ENCODE measurements at places on chromosomes 12 and 14.

GRCh38 chr12:109719123-109720022, 5.7 kb downstream of the FAM222A start:
- DNase-seq: no peak

DNA sequence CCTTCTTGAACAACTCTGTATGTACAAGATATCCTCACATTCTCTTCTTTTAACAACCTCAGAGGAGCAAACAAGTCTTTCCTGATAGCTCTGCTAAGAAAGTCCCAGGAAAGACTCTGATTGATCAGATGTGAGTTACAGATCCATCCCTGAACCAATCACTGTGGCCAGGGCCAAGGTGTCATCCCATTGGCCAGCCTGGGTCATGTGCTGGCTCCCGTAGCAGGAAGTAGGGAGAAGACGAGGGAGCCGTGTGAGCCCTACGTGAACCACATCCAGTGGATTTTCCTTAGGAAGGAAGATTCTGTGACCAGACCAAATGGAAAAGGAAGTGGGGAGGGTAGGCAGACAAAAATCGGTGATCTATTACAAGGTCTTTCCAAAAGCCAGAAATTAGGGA, 5.6 kb downstream of the P2RX7 start:
- no peak for DNase-seq

- DNase-seq: no peak
Observed at GRCh38 chr12:76144245-76144549, 59.7 kb upstream of the NAP1L1 start.

DNA sequence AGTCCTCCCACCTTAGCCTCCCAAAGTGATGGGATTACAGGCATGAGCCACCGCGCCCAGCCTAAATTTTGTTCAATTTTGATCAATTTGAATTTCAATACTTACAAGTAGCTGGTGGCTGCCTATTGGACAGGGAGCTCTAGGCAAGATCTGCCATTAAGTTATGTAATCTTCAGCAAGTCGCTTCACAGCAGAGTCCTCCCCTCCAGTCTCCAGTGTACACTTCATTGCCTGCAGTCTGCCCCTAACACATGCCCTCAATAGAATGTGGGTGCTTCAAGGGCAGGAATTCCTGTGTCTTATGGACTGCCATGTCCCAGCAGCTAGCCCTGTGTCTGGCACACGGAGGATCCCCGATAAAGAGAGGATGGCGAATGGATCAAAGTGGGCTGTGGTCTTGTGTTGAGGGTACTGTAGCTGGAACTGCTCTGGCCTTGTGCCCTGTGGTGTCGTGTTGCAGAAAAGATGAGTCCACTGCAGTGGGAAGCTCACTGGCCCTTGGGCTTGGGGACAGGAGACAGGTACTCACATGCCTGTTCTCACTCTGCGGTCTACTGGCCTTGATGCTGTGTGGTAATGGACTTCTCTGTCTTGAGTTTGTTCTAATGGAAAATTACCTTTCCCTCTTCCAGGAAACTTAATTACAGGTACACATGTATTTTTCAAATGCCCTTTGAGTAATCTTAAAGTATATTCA, 67.6 kb downstream of the TECPR2 start:
- DNase-seq: no peak

DNA sequence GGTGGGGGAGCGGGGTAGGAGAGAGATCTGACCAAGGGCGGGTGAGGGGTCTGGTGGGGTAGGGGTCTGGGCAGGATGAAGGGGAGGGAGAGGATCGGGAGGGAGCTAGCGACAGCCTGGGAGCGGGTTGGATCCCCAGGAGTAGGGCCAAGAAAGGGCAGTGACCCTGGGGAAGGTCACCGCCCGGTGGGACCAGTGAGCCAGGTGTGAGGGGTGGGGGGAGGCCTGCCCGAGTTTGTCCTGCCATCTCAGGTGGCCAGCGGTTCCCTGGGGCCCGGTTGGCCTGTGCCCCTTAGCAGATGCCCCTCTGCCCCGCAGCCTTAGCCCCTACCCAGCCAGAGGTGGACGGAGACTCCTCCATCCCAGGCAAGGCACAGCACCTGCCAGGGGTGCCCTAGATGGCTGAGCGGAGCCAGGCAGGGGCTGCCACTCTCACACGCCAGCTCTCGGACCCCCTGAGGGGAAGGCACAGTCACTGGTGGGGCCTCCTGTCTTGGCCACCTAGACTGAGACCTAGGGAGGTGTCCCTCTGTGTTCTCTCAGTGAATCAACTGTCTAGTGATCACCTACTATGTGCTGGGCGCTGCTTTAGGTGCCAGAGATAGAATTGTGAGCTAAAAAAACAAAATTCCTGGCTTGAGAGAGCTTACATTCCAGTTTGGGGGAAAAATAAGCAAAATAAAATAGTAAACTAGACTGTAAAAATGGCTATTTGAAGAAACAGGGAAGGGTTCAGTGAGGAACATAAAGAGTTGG, 629 bp upstream of the TTC7B start:
- no peak for DNase-seq

GRCh38 chr14:91755570-91756295, 23.8 kb upstream of the CATSPERB start:
- no peak for DNase-seq

- no peak for DNase-seq
Observed at GRCh38 chr14:54893151-54893760, 9.4 kb downstream of the GCH1 start.

GRCh38 chr12:12176402-12176801, 90.4 kb downstream of the LRP6 start:
- no peak for DNase-seq

DNA sequence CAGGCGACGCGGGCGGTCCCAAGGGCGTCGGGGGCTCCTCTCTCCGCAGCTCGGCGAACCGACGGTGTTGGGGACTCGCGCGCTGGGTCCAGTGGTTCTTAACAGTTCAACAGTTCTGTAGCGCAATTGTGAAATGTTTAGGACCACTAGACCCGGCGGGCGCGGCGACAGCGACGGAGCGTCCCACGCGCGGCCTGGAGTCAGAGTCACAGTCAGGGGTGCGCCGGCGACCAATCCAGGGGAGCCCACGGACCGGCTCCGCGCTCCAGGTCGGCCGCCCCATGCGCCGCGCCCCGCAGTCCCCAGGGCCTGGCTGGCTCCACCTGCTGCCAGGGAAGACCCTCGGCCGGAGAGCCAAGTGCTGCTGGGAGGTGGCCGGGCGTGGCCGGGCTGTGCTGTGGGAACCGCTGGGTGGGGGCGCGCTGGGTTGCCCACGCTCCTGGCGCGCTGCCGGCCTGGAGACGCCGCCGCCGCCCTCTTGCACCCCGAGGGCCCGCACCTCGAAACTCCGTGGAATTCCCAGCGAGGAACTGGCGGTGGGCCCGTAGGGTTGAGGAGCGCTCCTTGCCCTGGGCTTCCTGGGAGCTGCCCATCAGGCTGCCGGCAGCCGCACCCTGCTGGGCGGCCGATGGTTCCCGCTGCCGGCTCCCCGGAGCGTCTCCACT, 20.9 kb upstream of the KIF26A start:
- no peak for DNase-seq

DNA sequence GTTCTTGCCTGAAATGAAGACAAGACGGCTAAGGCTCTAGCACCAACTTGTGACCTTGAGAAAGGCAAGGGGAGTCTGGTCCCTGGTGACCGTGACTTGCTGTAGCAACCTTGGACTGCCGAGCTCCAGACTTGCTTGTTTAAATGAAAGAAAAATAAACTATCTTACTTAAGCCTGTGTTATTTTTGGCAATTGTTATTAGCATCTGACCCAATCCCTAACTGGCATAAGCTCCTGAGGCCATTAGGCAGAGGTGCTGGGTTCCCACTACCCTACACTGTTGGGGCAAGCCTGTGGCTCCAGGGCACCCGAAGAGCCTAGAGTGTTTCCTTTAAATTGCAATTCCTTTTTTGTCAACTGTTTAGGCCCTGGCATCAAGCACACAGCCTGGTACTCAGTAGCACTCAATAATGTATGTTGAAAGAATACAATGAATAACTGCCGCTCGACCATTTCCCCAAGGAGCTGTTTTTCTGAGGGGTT, 106.9 kb upstream of the HIF1A start:
- DNase-seq: no peak

- DNase-seq: no peak
Observed at GRCh38 chr12:107231303-107231702, 138.0 kb upstream of the CRY1 start.

- DNase-seq: no peak
Observed at GRCh38 chr12:34400986-34401658, 378.8 kb downstream of the ALG10 start.

GRCh38 chr12:77995436-77996167, 164.9 kb downstream of the NAV3 start:
- DNase-seq: no peak

DNA sequence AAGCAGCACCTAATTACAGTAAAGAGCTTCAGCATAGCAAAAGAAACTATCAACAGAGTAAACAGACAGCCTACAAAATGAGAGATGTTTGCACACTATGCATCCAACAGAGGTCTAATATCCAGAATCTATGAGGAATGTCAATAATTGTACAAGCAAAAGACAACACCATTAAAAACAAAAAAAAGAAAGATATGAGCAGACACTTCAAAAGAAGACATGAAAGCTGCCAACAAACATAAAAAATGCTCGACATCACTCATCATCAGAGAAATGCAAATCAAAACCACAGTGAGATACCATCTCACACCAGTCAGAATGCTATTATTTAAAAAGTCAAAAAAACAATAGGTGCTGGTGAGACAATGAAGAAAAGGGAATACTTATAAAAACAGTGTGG, 273.1 kb downstream of the TMTC2 start:
- DNase-seq: no peak

GRCh38 chr14:81400852-81401251, 728 bp upstream of the STON2 start:
- DNase-seq: no peak

DNA sequence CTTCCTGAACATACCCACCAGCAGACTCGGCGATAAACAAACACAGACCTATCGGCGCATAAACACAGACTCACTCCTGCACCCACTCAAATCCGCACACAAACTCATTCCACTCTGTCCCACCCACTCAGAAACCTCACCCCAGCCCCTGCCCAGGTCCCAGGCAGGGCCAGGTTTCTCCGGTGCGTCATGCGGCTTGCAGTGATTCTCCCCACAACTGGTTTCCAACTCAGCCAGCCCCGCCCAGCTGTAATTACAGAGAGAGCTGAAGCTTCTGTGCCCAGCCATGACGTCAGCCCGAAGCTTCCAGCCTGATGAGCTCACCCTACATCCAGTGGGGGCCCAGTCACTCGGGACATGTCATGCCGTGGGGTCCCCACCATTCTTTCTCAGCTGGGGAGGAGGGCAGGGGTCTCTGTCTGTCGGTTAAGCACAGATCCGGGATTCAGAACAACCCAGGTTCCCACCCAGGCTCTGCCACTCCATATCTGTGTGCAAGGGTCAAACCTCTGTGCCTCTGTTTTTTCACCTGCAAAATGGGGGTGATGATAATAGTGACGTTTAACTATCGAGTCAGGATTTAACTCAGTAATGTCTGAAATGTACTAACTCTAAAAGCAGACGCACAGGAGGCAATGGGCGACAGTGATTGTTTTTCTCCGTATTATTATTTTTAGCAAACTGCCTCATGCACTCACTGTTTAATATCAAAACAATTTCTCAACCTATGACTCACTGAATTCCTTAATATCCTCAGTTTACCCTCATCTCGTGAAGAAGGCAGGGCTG, 2.3 kb upstream of the HSPB8 start:
- DNase-seq: no peak

GRCh38 chr14:35576260-35576659, 42.3 kb downstream of the INSM2 start:
- DNase-seq: no peak

DNA sequence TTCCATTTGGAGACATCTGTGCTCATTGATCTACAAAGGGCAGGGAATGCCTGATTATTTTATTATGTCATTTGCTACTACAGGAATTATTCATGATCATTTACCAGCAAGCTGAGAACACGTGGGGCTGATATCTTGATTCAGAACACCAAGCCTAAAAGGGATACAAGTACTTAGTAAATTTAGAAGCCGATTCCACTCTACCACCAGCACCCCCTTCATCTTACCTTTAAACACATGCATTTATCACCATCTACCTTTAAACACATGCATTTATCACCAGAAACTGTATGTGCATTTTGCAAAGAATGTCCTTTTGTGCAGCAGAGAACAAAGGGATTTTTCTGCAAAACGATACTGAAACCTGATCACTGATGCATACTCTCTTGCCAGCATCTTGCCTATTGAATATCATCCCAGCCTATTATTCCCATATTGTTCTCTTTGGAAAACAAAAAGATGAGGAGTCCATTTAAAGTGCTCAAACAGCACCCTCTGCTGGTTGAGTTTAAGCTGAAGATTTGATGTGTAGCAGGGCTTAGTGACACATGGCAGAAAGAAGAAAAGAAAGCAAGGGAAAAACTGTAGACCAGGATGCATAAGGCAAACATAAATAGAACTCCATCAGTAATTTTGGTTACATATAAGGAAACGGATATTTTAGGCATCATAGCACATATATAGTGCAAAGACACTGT, 132.6 kb upstream of the PLEKHG7 start:
- no peak for DNase-seq

GRCh38 chr12:11075642-11076041, 13.5 kb upstream of the TAS2R46 start:
- no peak for DNase-seq

DNA sequence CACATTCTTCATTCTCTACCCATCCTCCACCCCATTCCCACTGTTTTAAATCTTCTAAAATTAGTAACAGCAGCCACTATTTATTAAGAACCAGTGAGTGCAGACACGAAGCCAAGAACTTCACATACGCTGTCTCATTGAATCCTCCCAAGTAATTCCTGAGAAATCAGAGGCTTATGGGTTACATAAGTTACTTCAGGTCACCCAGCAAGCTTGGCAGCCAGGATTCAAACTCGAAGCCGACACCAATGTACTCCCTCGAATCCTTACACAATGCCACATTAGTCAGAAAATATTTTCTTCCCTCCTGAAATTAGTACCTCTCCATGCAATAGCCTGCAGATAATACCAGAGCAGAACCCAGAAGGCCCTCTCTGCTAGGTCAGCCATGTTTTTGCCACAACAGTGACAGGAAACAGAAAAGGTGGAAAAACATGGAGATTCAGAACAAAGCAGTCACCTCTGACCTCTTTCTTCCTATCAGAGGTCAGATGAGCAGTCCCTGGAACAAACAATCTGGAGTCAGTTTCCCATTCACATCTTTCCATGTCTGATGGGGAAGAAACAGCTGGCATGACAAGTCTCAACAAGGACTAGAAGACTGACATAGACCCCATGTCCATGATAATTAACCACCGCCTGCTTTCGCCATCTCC, 16.4 kb downstream of the NID2 start:
- DNase-seq: no peak

DNA sequence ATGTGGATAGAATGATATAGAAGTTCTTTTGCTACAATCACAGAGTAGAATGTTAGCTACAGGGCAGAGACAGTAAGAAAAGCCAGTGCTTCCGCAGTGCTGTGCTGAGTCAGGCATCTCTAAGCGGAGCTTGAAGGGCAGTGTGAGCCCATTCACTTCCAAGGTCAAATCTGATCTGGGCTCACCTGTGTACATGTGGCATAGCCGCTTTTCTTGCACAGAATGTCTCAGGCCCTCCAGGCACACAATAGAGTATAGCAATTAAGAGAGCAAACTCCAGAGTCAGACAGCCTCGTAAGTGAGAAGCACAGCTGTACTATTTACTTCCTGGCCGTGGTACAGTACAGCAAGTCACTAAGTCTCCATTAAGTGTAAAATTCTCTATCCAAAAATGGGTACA, 26.8 kb downstream of the CORO1C start:
- no peak for DNase-seq

Data from stimulated activated CD8-positive, alpha-beta memory T cell treated with anti-CD3 and anti-CD28 coated beads, Interleukin-2, amount 100 ng/mL, for 1 hour (primary cell).